ENCODE measurements at places on chromosomes 7 and 10.

DNA sequence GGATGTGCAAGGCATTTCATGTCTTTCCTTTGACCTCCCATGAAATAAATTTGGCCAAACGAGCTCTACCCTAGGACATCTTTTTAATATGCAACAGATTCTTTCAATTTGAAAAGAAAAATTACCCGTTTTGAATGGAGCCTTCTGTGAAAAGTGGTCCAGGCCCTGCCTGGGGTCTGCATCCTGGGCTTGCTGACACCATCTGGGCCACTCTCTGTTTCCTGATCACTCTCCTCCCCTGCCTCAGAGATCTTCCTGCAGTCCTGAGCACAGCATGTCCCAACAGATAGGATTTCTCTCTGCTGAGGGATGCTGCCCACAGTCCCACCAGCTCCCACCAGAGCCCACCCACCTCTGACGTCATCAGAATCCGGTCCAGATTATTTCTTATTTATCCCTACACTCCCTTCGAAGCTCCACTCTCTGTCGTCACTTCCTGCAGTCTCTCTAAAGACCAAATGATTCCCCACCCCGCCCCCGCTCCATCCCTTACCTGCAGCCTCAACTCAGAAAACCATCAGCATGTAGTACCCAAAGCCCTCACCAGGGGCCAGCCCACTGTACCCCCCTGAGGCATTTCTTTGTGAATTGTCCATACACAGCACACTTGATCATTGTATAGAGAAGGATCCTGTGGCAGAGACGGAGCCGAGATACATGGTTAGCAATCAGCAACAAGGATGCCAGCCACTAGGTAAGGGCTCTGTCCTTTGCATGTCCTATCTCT, 192.1 kb upstream of the MGMT start:
- DNase-seq = no peak

- no peak for DNase-seq
These were observed 54.6 kb upstream of the OPN4 start for GRCh38 chr10:86599729-86600128.

- no peak for DNase-seq
These were observed 22.4 kb downstream of the ADGRA1 start for GRCh38 chr10:133110133-133110532.

- no peak for DNase-seq
These were observed 186.7 kb upstream of the ANK3 start for GRCh38 chr10:60576130-60577069.

GRCh38 chr7:142436601-142437000, 178.7 kb upstream of the PRSS58 start:
- DNase-seq = no peak

DNA sequence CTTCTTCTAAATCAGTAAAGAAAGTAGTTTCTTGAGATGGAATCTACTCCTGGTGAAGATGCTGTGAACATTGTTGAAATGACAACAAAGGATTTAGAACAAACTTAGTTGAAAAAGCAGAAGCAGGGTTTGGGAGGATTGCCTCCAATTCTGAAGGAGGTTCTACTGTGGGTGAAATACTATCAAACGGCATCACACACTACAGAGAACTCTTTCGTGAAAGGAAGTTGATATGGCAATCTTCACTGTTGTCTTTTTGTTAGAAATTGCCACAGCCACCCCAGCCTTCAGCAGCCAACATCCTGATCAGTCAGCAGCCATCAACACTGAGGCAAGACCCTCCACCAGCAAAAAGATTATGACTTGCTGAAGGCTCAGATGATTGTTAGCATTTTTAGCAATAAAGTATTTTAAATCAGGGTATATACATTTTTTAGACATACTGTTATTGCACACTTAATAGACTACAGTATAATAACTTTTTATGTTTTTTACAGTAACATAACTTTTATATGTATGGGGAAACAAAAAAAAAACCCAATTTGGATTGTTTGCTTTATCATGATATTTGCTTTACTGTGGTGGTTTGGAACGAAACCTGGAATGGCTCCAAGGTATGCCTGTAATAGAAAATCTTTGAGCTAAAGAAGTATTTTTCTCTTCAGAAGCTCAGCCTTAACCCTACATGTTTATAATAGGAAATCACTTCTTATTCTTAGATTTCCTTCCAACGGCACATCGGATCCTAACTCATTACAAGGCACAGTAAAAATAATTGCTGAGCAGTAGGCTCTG, 257.3 kb downstream of the LRMDA start:
- DNase-seq = no peak

DNA sequence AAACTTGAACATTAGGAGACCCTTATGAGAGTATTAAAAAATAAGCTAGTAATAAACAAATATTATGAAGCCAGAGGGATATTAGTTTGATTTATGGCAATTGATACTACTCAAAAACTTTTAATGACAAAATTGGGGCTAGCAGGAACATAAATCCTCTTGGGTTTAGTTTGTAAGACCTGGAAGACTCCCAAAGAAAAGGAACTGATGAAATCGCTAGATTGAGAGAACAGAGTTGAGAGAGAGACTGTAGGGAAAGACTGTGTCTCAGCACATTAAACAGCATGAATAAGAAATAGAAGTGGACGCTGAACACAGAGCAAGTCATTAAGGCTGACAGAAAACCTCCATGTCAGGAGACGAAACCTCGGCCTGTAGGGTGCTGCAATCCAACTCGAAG, 56.4 kb downstream of the ICA1 start:
- DNase-seq = no peak

DNA sequence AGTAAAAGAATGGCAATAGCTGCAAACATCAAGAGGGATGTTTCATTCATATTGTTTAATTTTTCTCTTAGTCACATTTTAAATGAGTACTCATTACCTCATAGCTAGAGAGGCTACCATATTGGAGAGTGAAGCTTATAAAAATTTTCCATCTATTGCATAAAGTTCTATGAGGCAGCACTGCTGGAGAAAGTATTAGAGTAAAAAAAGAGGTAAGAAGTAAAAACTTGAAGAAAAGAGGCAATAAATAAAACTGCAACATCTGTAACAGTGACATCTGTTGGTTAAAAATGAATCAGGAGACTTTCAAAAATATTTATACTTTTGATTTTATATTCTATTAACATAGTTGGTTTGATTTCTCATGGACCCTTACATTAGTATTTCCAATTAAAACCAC, 284.5 kb upstream of the SEMA3D start:
- no peak for DNase-seq

- DNase-seq = no peak
These were observed 343.7 kb upstream of the GALNT17 start for GRCh38 chr7:70788276-70788675.

DNA sequence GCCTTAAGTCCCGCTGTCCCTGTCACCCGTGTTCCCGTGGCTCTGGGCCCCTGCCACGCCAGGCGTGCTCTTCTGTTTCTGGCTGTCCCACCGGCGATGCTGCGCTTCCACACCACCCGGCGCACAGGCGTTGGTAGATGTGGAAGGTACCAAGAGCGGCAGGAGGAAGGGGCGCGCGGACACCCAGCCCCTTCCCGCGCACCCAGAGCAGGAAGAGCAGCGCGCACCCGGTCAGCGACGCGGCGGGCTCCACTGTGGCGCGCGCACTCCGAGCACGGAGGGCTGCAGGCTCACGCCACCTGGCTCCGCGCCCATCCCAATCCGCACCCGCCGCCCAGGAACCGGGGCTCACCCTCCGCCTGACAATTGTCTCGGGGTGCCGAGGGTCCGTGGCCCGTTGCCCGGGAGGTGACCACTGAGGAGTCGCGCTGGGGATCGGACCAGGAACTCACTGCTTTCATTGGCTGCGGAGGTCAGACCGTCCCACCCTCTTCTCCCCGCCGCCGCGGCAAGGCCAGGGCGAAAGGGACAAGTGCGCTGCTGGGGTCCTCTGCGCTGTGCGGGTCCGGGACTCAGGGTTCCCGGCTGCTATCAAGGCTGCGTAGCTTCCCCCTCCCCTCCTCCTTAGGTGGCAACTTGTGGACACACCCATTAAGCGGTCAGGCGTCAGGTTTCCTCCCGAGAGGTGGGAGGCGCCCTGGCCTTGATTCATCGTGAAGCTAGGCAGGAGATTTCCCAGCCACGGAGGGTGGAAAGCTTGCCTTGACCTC, 121.6 kb upstream of the ZNF92 start:
- no peak for DNase-seq

- no peak for DNase-seq
These were observed 1.1 kb downstream of the DENND11 start for GRCh38 chr7:141700848-141701371.

- DNase-seq = no peak
These were observed 49.6 kb downstream of the LGI1 start for GRCh38 chr10:93807371-93807770.

GRCh38 chr10:354901-355617, 219.8 kb downstream of the ZMYND11 start:
- no peak for DNase-seq

DNA sequence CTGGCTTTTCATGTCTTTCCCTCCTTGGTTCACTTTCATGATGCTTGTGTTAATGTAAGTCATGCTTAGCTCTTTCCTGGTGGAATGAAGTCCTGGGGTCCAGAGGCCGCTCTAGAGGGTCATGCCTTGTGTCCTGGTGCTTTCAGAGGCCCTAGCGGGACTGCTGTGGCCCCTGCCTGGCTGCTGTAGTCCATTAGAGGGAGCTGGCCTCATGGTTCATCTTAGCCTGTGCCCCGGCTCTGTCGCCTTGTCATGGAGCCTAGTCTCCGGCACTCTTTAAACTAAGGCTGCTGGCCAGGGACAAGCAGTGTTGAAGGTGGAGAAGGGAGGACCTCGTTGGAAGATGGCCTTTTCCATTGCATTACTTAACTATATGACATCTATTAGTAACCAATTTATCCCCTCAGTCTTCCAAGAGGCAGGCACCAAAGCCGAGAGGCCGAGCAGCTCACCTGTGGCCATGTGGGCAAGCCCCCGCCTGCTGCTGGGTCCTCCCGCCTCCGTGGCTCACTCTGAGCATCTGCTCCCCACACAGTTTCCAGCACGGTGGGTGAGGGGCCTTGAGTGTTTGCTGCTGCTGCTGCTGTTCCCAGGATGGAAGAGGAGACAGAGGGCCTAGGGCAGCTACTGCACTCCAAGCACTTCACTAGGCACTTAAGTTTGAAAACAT, 5.0 kb upstream of the NDUFB2 start:
- DNase-seq = no peak

DNA sequence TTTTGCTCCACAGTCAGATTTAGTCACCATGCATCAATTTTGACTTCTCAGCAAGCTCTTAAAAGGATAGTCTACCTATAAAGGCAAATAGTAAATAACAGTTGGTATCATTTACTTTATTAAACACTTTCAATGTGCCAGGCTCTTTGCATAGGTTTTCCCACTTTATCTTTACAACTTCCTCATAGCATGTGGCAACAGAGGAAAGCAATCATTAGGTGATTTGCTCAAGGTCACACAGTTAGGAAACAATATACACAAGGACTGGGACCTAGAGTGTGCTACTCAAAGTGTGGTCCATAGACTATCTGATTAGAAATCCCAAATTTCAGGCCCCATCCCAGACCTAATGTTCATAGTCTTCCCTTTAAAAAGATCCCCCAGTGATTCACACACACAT, 212.3 kb downstream of the MTERF1 start:
- DNase-seq = no peak

DNA sequence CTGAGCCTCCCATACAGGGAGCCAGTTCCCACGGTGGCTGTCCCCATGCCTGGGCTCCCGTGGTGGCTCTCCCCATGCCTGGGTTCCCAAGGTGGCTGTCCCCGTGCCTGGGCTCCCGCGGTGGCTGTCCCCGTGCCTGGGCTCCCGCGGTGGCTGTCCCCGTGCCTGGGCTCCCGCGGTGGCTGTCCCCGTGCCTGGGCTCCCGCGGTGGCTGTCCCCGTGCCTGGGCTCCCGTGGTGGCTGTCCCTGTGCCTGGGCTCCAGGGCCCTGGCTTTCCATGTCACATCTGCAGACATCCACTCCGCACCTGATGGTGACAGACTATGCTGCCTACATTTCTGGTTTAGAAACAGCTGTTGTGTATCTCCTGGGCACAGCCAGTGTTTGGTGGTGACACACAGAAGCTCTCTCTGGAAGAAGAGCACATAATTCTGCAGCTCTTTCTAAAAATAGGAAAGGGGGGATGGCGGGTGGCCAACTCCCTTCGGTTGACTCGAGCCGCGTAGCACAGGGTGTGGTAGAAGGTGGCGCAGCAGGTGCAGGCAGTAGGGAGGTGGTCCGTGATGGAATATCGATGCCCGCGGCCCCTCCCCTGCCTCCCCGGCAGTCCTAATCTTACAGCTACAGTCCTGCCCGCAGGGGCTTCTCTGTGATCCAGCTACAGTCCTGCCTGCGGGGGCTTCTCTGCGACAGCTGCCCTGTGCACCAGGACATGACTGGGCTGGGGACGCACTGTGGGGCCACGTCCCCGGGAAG, 251.2 kb downstream of the DNAJB6 start:
- DNase-seq = no peak

DNA sequence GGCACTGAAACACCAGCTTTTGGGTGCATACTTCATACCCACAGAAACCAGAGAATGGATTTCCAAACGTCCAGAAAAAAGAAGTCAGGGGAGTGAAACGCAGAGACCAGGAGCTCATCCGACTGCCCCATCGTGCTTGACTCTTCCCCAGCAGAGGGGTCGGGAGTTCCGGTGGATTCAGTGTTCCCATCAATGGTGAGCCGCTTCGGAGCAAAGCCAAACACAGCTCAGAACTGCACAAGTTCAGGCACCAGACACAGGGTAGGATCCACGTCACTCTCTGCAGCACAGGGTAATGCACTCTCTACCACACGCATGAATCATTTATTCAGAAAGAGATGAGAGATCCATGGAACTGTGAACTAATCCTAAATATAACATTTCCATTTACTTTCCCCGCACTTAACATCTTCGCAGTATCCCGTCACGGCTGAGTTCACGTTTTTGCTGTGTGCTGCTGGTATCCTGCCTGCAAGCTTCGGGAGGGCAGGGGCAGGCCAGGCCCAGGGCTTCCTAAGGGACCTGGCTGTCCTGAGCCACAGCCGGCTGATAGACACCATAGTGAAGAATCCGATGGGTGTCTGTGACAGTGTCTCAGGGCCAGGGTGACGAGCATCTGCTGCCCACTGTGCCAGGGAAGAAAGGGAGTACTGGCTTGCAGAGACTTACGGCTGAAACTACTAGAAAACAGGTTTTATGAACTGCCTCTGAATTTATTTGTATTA, 545.3 kb downstream of the PTPRN2 start:
- DNase-seq = no peak

DNA sequence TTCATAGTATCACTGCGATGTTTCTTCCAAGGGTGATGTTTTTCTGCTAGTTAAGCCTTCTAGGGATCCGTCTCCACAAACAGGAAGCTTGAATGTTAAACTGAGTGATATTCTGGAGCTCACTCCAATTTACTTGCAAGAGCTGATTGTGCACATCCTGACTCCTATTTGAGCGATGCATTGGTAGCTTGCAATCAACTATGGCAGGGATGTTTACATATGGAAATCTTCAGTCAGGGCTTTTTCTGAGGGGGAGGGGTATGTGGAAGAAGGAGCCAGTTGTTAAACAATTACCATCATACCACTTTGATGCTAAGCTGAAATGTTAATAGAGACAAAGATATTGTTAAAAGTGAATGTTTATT, 43.2 kb upstream of the NXPH1 start:
- no peak for DNase-seq

DNA sequence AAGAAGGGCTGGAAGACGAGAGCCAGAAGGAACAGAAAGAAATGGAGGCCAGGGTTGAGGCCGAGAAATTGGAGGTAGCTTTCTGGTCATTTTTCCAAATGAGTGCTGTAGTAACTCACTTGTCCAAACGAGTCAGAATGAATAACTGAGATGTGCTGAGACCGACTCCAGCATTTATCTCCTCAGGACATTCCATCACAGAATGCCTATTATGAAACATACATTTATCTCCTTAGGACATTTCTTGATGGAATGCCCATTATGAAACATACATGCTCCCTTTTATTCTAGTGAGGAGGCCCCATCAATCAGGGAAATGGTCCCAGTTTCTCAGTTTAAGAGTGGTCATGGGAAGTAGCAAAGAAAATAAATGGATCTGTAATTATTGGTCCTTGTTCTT, 16.5 kb downstream of the AVL9 start:
- no peak for DNase-seq
